Fibroblast of skin of abdomen (primary cell): ENCODE measurements at places on chromosomes 2 and 18.

- peak; percentile 55 for DNase-seq
These were observed 133.7 kb downstream of the COMMD1 start for GRCh38 chr2:62038975-62039771.

DNA sequence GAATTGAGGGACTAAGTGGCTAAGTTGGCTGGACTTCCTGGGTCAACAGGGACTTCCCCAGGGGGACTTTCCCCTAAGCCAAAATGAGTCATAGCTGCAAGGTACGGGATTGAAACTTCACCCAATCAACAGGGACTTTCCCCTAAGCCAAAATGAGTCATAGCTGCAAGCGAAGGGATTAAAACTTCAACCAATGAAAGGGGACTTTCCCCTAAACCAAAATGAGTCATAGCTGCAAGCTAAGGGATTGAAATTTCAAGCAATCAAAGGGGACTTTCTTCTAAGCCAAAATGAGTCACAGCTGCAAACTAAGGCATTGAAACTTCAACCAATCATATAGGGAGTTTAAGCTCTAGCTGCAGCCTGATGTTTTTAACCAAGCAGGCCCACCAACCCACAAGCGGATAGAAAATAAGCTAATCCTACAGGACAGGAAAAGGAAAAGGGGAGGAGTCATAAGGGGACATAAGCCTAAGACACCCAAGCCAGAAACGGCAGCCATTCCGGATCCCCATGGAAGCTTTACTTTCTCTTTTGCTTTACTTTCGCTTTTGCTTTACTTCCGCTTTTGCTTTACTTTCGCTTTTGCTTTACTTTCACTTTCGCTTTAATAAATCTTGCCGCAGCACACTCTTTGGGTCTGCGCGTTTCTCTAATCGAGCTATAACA, 1375.4 kb upstream of the CELF4 start:
- peak; percentile 26 for DNase-seq

- DNase-seq: no peak
These were observed 95.7 kb downstream of the MAIP1 start for GRCh38 chr2:200050921-200051610.

- no peak for DNase-seq
These were observed 553.4 kb downstream of the TNS1 start for GRCh38 chr2:217449444-217449843.

DNA sequence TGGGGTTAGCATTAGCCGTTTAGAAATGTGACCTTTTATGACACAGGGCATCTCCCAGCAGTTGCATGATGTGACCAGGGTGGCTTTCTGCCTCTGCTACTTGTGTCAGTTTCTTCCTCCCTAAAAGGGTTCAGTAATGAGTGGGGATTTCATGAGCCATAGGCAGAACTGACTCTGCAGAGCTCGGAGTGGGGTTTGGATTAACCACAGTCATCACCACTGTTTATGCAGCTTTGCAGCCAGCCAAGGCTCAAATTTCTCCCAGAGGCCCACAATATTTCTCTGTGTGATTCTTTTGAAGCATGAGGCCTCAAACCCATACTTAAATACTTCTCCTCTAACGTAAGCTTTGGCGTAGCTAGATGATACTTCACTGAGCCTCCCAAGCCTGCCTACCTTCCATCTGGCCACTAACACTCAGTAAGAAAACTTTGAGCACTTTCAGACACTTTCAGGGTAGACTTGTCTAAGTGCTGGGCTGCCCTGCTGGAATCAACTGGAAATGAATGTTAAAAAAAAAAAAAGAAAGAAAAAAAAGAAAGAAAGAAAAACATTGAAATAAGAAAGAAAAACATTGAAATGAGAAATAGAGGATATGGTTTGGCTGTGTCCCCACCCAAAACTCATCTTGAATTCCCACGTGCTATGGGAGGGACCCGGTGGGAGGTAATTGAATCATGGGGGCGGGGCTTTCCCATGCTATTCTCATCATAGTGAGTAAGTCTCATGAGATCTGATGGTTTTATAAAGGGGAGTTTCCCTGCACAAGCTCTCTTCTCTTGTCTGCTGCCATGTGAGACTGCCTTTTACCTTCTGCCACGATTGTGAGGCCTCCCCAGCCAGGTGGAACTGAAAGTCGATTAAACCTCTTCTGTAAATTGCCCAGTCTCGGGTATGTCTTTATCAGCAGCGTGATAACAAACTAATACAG, 11.5 kb upstream of the LAPTM4A start:
- DNase-seq: peak; percentile 95

GRCh38 chr2:66805016-66805865, 370.3 kb downstream of the MEIS1 start:
- DNase-seq: peak; percentile 41

- no peak for DNase-seq
These were observed 504.9 kb downstream of the ZEB2 start for GRCh38 chr2:144015036-144015435.

DNA sequence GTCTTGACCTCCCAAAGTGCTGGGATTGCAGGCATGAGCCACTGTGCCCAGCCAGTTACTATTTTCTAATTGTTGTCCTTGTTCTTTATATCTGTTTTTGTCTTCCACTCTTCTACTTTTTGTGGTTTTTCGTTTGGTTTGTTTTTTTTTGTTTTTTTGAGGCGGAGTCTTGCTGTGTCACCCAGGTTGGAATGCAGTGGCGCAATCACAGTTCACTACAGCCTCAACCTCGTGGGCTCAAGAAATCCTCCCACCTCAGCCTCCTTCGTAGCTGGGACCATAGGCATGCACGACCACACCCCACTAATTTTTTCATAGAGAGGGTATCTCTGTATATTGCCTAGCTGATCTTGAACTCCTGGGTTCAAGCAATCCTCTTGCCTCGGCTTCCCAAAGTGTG, 100.7 kb downstream of the EHBP1 start:
- no peak for DNase-seq

DNA sequence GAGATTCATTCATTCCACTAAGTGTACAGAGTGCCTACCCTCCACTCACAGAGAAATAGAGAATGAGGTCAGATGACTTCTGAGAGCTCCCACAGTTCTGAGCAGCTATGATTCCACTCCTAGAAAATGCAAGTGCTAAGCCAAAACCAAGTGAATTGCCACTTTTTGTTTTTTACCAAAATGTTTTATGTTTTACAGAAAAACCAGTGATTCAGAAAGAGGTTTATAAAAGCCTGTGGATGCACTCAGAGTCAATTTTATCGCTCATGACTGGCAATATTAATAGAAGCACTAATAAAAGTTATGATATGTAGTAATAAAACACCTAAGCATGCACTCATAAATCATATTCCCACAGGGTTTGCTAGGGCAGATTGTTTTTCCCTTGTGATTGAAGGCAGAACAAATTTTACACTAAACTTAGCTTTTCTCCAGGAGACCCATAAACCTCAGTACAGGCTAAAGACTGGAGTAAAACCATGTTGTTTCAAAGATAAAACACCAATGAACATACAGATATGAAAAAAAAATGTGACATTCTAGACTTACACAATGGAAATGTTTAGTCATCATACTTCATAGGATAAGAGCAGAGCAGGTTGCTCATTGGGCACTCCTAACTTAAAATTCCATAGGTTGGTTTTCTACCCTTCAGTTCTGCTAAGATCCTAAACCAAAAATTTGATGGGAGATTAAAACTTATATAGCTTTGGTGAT, 67.5 kb downstream of the PDK1 start:
- DNase-seq: peak; percentile 66

DNA sequence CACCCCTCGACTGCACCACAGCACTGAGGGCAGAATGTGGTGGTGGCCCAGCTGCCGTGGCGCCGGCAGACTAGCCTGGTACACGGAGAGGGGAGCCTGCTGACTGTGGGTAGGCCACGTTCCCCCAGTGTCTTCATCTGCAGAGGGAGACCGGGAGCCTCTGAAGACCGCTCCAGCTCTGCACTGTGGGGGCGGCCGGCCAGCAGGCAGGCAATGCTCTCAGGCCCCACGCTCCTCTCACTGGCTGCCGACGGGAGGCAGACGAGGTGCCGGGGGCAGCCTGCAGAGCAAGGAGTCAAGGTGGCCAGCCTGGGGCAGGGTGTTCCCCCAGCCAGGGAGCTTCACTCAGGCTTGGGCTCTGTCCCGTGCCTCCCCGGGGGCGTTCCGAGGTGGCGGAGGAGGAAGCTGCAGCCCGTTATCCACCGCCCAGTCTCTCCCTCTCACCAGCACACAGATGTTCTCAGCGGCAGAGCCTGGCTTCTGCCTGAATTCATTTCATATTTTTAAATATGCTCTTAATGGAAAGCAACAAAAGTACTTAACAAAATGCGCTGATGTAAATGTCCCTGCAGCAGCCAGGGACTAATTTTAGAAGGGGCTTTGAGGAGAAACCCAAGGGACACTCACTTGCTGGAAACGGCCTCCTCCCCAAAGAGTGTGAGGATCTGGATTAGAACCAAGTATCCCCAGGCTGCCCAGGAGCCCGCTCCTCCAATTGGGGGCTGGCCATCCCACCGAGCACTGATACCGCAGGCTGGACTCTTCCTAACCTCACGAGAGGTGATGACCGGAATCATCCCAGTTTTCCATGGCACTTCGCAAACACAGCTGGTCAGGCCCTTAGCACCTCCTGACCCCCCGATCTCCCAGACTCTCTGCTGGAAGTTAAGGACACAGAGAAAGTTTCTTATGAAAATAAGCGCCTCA, 87.8 kb downstream of the HDAC4 start:
- no peak for DNase-seq

- DNase-seq: no peak
These were observed 60.2 kb downstream of the DPP4 start for GRCh38 chr2:162013514-162014475.

GRCh38 chr2:204115137-204116056, 178.8 kb downstream of the ICOS start:
- DNase-seq: no peak

- DNase-seq: peak; percentile 94
These were observed 20.6 kb downstream of the ERMN start for GRCh38 chr2:157304811-157305722.

DNA sequence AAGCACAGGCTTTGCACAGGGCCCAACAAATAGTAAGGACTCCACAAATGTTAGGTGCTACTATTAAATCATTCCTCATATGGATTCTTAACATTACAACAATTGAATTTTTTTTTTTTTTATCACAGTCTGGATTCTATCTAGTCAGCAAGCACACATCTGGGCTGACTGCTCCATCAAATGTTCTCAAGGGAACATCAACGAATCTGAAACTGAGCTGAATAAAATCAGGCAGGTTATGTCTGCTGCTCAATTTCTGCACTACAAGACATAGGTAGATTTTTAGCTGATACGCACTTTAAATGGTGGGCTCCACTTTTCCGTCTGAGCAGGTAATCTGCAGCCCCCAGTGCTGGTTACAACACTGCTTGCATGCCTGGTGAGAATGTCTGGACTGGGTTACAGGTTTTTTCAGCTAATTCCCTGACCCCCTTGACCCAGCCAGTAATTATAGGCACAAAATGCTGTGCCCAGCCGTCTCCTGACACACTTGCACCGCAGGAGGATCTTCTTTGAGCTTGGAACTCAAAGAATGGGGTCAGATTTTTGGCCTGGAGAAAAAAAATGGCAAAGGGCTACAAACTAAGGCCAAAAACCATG, 44.6 kb downstream of the ADD2 start:
- no peak for DNase-seq

GRCh38 chr2:96486696-96487095, 18.5 kb downstream of the NEURL3 start:
- no peak for DNase-seq

- DNase-seq: no peak
These were observed 39.9 kb downstream of the STK17B start for GRCh38 chr2:196131384-196131937.

GRCh38 chr2:185255566-185255965, 483.0 kb upstream of the FSIP2 start:
- DNase-seq: peak; percentile 13

GRCh38 chr2:103656558-103656957, 894.7 kb downstream of the TMEM182 start:
- DNase-seq: no peak

DNA sequence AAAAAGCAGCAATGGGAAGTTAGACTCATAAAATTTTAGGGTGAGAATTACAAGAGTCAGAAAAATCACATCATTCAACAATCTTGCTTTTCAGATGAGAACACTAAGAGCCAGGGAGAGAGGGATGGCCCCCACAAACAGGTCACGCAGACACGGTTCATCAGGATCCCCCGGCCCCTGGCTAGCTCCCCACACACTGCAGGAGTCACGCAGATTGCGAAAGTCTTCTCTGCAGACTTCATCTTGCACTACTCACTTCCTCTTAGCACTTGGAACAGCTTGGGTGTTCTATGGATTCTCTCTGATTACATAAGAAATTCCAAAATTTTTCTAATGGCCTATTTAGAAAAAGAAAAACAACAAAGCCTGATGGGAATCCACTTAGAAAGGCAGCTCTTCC, 21.6 kb upstream of the SULT1C2 start:
- DNase-seq: peak; percentile 58

GRCh38 chr18:63177919-63178821, 141.4 kb downstream of the BCL2 start:
- no peak for DNase-seq

- no peak for DNase-seq
These were observed 74.1 kb downstream of the LTBP1 start for GRCh38 chr2:33020883-33021282.

- DNase-seq: peak; percentile 91
These were observed 52.0 kb downstream of the ARL4C start for GRCh38 chr2:234444893-234445292.

DNA sequence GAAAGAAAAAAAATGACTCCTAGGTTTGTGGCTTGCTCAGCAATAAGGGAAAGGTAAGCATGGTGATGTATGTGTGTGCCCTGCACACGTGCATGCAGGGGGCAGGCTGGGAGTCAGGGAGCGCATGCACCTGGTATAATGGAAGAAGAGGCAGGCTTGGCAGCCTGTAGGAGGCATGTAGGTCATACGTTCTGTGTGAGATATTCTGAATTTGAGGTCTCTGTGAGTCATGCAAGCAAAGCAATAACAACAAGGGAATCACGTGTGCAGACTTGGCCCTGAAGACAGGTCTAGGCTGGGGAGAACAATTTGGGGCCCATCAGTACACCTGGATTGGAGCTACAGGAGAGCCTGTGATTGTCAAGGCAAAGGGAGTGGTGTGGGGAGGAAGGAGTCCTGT, 94.5 kb upstream of the TTC39C start:
- DNase-seq: no peak

- no peak for DNase-seq
These were observed 9.0 kb upstream of the SFXN5 start for GRCh38 chr2:73080321-73081131.

GRCh38 chr18:7021994-7022840, 95.4 kb downstream of the LAMA1 start:
- DNase-seq: peak; percentile 41

- DNase-seq: no peak
These were observed 30.1 kb downstream of the EFR3B start for GRCh38 chr2:25071966-25072365.

GRCh38 chr2:186919296-186919695, 70.3 kb upstream of the ZSWIM2 start:
- DNase-seq: peak; percentile 82
